ENCODE measurements at places on chromosomes 7 and 10.

DNA sequence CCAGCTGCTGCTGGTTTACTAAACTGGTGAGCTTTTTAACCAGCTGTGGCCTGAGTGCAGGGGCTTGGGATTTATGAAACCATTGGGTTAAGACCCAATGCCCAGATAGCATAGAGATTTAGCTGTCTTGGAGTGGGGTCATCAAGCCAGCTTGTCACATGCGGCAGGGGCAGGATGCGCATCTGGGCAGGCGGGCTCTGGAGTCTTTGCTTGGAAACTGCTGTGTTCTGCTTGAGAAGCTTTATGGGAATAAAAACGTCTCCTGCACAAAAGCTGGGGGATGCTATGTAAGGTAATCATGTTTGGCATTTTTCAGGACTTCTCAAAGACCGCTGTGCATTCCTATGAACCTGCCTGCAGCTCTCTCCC lies 136.3 kb downstream of the MAPK8 start:
- DNase-seq = no peak

GRCh38 chr7:505171-505570 lies 14.5 kb downstream of the PDGFA start:
- DNase-seq = no peak

GRCh38 chr7:28739128-28739527 lies 219.0 kb downstream of the TRIL start:
- no peak for DNase-seq

DNA sequence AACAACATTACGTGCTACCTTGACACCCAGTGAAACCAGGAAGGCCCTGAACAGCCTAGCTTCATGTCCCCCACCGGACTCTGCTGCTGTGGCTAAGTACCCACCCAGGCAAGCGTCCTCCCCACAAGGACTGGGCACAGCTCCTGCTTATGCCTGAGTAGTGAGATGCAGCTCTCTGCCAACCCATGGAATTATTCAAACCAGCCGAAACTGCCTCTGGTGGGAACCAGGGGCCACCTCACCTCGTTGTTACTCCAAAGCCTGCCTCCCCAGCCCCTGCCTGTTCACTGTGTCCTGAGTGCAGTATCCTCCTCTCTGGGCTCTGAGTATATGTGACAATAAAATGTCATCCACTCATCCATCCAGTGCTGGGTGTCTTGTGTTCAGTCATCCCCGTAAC lies 52.4 kb downstream of the CAMK2B start:
- DNase-seq = peak; percentile 5

DNA sequence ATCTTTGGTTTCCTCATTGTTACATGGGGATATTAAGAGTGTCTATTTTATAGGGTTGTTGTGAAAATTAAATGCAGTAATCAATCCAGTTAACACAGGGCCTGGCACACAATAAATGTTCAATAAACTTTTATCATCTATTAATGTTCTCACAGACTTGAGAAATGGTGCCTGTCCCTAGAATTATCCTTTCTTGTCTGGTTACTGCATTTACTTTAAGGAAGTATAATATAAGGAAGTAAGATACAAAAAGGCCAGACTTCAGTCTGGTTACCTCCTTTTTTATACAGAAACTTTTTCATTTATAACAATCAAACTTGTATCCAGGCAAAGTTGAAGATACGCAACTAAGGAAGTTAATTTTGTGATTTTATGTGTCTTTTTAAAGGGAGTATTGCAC lies 117.0 kb downstream of the LHFPL3 start:
- no peak for DNase-seq

Measured in SW 1271 (cell line).